ENCODE measurements at places on chromosomes 16 and 17.

- peak; percentile 73 for DNase-seq
Measured at GRCh38 chr16:30996985-30997724, 12.1 kb downstream of the HSD3B7 start.

DNA sequence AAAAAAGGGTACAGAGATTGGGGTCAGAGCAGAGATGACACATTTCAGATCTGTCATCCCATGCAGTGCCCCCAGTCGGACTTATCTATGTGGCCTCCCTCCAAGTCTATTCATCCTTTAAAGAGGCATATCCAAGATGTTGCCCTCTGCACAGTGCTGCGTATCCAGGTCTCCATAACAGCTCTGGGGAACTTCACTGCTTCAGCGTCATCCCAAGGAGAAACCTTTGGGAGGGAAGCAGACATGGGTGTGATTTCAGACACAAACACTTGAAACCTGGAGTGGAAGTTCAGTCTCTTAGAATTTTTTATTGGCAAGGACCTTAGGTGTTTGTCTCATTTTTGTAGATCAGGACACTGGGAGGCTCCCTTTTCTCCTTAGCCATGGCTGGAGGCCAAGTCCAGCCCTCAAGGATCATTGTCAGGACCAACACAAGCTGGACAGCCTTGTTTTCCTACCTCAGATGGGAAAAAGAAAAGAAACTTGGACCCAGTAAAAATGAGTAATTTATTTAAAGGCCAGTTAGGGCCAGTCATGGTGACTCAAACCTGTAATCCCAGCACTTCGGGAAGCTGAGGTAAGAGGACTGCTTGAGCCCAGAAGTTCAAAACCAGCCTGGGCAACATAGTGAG lies 23.9 kb upstream of the NLK start:
- DNase-seq, result no peak

- DNase-seq, result no peak
Measured at GRCh38 chr17:77303620-77304019, 162.9 kb downstream of the SEC14L1 start.

DNA sequence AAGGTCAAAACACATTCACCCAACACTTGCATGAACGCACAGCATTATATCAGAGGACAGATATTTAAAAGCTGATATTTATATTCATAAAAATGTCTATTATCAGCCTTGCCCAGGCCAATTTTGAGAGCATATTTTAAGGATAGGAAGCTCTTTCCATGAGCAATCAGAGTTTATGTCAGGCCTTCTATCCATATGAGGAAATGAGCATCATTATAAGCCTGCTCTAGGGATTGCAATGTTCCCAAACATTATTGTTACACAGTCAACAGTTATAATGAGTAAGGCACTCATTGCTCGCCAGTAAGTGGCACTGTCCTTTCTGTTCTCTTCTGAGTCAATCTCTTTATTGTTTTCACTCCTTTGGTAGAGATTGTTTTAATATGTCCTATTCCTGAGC lies 37.7 kb upstream of the DYNLRB2 start:
- no peak for DNase-seq

DNA sequence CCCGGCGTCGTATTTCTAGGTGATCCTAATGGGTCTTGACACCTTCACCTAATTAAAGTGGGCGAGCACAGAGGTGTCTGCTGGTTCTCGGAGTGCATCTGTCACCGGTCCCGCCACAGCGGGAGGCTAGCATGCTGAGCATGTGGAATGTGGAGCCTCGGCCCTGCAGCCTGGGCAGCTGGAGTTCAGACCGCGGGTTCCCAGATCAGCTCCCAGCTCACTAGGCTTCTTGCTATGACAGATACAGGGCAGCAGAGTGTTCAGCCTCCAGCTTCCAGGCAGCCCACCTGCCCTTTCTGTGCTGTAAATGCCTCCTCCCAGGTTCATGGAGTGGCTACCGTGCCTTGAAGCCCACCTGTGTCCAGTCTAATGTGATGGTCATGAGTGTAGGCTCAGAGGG lies 166.7 kb downstream of the CPPED1 start:
- DNase-seq, result no peak

GRCh38 chr16:56075732-56076388 lies 115.4 kb upstream of the GNAO1 start:
- no peak for DNase-seq

DNA sequence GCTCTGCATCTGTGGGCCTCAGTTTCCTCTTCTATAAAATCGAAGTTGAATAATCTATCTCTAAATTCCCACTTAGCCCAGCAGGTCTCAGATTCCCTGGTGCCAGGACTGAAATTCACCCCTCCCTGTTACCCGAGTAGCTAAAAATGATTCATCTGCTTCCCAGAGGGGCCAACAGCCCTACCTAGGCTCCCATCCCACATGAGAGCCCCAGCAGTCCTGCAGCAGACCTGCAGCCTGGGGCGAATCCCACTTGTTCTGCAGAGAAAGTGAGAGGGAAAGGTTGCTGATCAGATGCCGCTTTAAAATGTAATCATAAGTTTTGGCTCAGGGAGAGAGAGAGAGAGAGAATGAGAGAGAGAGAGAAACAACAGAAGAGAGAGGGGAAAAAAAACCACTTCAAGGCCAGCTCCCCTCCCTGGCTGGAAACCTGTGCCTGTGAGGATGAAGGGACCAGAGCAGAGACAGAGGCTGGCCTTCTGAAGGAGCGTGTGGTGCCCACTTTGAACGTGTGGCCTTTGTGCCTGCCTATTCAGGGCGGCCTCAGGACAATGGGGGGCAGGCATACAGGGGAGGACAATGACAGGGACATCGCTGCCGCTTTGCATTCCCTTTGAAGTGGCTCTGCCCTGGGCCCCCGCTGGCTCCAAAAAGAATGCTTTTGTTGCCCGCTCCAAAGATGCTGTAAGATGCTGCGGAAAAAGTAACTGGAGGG lies 85.2 kb upstream of the NKD1 start:
- no peak for DNase-seq

- no peak for DNase-seq
Measured at GRCh38 chr16:79026117-79026516, 574.4 kb downstream of the MAF start.

GRCh38 chr17:27379888-27380533 lies 76.2 kb upstream of the KSR1 start:
- DNase-seq, result no peak

DNA sequence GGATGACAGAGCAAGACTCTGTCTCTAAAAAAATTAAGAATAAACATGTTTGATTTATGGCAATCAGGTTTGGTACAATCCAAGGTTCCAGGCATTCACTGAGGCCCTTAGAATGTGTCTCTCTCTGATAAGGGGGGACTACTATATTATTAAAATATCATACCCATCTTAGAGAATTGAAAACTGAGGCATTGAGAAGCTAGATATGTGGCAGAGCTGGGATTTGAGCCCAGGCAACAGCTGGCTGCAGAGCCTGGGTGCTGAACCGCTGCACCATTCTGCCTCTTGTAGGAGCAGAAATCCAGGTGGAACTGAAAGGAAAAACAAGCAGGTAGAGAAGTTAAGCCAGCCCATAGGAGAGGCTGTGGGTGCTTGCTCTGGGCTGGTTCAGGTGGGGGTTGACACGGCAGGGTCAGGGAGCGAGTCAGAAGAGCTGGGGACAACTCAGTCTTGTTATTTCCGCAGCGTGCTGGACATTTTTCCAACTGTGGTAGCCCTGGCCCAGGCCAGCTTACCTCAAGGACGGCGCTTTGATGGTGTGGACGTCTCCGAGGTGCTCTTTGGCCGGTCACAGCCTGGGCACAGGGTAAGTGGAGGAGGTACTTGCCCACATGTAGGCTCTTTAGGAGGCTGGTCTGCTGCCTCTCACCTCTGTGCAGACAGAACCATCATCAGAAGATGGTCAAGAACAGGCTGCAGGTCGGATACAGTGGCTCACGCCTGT lies 62.5 kb downstream of the WIPI1 start:
- no peak for DNase-seq

GRCh38 chr16:83623892-83624291 lies 183.9 kb upstream of the HSBP1 start:
- DNase-seq, result no peak

DNA sequence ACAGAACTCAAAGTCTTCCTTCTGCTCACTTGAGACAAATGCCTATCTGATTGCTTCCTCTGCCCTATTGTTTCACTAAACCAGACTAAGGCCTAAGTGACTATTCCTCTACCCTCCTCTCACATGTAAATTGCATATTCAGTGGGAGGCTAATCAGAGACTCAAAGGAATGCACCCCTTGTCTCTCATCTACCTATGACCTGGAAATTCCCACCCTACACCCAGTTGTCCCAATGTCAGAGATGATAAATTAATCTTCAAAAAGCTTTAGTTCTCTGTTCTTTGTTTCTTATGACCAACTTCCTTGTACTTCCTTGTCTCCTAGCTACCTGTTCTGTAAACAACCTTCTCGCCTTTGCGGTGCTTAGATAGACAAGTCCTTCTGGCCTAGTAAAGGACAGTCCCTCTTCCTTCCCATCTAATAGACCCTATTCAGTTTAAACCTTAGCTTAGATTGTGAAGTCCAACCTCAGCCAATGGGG lies 76.0 kb downstream of the EMP2 start:
- DNase-seq, result no peak

DNA sequence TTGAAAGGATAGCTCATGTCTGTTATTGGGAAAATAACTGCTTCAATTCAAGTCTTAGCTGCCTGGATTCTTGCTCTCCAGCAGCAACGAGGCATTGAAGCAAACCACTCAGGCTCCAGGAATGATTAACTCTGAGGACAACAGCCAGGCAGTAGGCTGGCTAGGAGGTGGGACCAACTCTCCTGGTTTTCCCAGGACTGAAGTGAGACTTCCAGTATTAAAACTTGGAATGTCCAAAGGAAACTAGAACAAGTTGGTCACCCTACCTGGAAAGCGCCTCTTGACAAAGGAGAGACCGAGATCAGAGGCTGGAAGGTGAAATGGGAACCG lies 100.7 kb downstream of the SALL1 start:
- DNase-seq, result no peak

GRCh38 chr16:30092373-30093010 lies 768 bp upstream of the TBX6 start:
- DNase-seq, result peak; percentile 48

DNA sequence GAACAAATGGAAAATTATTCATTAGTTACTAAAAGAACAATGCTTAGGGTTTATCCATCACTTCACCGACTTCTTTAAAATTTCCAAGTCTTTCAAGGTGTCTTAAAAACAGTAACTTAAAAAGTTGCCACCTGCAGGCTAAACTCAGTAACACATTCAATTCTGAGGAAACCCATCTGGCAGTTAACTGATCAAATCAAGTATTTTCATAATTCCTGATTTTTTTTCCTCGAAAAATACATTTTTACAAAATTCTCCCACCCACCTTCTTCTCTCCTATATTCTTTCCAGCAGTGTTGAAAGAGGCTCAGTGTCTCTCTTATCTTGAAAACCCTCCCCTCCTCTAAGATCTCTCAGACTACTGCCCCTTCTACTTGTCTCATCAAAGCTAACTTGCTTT lies 29.9 kb downstream of the PARN start:
- DNase-seq, result no peak

- no peak for DNase-seq
Measured at GRCh38 chr17:12709063-12709462, 43.4 kb downstream of the MYOCD start.

- DNase-seq, result no peak
Measured at GRCh38 chr17:5396612-5397011, 22.9 kb downstream of the NUP88 start.

GRCh38 chr17:28227316-28228108 lies 91.5 kb upstream of the TMEM97 start:
- no peak for DNase-seq

DNA sequence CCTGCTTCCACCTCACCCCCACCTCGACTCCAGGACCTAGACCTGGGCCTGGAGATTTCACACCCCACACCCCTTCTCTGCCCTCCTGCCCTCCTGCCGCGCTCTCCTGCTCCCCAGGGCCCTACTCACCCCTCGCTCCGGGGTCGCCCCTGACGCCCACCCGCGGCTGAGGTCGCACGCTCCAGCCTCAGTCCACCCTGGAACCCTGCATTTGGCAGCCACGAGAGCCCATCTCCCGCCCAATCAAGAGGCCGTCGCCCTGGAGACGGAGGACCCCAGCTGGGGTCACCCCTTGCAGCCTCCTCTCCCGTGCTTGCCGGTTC lies 16.1 kb downstream of the TLE7 start:
- no peak for DNase-seq

DNA sequence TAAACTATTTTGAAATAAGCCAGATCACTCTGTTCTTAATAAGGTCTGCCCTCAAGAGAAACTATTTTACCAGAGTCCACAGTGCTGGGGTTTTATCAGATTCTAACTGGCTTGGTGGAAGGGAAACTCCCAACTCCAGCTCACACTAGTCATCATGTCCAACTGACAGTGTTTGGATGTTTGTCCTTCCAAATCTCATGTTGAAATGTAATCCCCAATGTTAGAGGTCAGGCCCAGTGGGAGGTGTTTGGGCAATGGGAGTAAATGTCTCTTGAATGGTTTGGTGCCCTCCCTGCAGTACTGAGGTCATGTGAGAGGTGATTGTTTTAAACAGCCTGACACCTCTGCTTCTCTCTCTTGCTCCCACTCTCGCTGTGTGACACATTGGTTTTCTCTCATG lies 1301.0 kb upstream of the CDH8 start:
- DNase-seq, result no peak

DNA sequence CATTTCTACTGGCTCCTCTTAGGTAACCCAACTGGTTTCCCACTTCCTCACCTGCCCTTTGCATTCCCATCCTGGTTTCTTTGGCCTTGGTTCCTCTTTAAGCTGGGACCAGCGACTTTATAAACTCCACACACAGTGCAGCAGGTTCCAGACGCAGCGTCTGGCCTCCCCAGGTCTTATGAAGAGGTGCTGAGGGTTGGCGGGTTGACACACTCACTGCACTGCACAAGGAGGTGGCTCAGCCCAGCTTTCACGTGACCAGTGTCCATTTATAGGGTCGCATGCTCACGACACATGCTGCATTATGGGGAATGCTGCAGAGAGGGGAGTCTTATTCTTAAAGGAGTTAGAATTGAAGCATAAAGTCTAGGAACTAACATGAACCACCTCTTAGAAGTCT lies 70.8 kb downstream of the ZFHX3 start:
- no peak for DNase-seq

DNA sequence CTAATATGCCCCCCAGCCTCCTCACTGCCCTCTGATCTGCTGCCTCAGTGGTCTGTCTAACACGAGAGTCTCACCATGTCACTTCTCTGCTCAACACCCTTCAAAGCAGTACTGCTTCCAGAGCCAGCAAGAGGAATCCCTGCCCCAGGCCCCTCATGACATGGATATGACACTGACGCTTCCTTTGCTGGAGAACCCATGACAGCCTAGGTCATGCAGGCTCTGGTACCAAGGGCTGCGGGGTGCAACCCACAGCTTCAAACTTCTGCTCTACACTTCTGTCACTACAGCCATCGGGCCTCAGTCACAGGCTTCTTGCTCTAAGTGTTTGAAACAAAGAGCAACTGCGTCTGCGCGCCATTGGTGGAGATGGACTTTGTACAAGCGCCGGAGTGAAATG lies 32.6 kb upstream of the DLX4 start:
- DNase-seq, result no peak

DNA sequence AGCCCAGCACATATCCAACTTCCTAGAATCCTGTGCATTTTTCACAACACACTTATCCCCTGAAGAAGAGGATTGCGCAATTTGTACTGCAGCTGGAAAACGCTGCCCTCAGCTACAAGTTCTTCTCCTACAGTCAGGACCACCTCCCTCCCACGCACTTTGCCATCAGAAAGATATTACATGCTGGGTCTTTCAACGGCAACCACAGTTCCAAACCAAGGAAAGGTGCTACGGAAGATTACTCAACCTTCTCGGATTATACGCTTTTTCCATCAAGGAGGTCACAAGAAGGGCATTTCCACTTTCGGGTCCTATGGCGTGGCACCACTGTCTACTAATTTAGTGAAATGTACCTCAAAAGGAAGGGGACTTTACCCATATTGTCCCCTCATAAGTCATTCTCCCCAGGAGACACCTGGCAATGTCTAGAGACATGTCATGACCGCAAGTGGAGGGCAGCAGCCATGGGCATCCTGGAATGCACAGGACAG lies 35.2 kb downstream of the USP7 start:
- DNase-seq, result no peak
